ENCODE measurements at places on chromosomes 5 and 9.

- DNase-seq = no peak
Observed at GRCh38 chr9:97447001-97447400, 35.1 kb downstream of the TDRD7 start.

DNA sequence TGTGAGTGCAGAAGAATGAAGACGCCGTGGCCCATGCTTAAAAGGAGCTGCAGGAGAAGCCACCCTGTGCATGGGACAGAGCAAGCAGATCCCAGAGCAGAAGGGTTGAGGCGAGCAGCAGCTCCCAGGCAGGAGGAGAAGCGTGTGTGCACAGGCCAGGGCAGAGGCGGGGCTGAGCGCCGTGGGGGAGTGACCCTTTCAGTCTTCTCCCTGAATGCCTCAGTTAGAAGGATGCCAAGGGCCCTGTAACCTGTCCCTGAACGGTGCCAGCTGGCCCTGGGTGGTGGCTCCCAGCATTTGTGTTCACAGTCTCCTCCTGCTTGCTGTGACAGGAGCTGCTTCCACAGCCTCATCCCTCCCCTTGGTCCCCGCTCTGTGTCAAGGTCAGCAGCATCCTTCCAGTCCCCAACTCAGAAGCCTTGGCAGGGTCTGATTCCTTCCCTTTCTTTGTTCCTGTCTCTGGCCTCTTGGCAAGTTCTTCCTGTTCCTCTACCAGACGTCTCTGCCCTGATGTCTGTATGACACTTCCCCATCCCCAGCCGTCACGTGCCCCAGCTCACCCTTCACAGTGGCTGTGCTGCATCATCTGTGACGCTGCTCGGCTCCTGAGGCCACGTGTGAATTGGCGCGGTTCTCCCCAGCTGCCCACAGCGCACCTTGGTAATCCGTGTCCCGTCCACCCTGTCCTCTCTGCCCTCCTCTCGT, 5.2 kb downstream of the EXOC3 start:
- DNase-seq = no peak

DNA sequence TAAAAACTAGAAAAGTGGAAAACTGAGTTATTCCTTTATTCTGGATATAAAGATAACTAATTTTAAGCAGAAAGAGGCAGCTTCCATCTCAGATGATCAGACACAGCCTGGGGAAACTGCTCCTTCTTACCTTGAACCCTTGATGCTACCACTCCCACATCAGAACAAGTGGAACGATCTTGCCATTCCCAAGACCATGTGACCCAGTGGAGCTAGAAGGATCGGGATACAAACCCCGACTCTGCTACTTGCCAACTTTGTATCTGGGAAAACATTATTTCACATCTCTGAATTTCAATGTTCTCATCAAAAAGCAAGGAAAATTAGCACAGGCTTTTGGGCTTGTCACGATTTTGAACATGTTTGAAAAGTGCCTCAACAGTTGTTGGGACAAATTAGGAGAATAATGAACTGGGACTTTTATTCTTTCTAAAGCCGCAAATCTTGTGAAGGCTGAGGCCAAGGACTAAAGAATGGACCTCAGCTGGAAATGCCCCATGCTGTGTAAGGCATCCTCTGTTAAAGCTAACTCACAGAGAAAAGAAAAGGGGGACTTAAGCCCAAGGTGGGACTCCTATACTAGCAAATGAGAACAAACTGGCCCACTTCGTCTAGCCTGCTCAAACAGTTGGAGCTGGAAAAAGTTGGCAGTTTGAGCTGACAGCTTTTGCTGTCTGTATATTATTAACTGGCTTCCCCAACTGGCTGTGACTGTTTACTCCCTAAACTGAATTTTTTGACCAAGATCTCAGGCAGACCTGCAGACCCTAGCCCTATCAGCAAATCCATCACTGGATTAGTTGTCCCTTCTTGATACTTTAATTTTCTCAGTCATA, 552.3 kb downstream of the EFNA5 start:
- DNase-seq = no peak

DNA sequence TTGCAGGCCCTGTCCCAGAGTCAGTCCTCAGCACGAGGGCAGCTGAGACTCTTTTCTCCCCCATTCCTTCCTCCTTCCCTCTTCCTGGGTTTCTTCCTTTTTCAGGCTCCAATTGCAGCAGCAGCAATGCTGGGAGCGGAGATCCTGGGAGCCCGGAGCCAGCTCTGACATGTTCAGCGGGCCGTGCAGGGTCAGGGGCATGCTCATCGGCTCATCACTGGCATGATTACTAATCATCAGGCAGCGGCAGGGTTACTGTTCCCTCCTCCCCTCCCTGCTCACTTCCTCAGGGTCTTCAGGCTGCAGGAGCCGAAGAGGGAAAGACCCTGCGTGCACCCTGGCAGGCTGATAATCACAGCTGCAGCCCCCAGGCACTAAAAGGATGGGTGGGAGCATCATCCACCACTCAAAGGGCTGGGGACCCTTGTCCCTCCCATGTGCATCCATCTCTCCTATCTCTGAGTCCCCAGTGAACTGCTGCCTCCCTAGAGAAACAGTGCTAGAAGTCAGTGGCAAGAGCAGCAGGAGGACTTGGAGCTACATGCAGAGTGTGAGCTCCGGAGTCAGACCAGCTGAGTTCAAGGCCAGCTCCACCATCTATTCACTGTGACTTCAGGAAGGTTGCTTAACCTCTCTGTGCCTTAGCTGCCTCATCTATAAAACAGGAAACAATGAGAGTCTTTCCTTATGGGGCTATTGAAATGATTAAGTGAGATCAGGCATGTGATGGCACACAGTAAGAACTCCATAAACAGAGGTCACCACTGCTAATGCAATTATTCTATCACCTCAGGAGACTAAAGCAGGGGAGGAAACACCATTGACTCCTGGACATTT, 7.8 kb upstream of the KCNIP1 start:
- DNase-seq = no peak

DNA sequence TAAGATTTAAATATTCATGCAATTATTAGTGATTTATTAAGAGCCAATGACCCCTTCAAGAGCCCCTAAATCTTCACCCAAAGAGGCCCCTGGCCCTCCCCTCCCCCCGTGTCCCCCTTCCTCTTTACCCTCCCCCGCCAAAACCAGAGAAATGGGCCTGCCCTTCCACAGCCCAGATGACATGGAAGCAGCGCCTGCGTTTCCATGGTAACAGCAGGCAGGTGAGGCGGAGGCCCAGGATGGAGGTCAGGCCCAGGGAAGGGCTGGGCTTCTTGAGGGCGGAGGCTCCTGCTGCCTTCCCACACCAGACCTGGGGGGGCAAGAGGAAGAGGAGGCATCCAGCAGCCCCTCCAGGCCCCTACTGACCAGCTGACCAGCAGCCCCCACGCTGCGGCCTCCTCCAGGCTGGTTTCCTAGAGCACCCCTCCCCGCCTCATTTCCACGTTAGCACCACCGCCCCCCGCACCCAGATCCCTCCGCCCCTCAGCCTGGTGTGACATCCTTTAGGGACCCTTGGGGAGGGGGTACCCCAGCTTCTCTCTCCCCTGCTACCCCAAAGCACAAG, 37.4 kb downstream of the UNC5A start:
- no peak for DNase-seq

- DNase-seq = no peak
Observed at GRCh38 chr9:127777368-127777980, 992 bp downstream of the SH2D3C start.

DNA sequence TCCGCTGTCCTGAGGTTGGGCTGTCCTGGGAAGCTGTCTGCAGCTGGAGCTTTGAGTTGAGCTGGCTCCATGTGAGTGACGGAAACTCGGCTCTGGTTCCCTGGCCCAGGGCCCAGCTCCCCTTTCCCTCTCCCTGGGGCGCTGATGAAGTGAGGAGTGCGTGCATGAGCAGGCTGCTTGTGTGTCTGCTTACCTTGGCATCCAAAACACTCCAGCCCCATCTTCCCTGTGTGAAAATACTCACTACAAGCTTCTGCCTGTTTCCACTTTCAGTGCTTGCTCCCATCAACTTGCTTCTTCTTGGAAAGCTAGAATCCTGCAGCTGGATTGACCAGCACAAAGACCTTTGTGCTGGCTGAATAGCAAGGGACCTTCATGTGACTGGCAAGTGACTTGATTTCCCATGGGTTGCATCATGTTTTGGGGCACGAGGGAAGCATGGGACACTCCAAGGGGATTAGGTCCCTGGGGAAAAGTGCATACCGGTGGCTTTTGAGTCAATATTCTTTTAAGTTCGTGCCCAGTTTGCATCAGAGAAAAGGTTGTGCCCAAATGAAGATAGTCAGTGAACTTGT, 198.1 kb downstream of the GADD45G start:
- DNase-seq = peak; percentile 80

- no peak for DNase-seq
Observed at GRCh38 chr5:60916646-60917045, 28.2 kb downstream of the ERCC8 start.

GRCh38 chr9:71980266-71981190, 69.1 kb downstream of the C9orf85 start:
- no peak for DNase-seq

- no peak for DNase-seq
Observed at GRCh38 chr5:111353035-111353434, 128.9 kb downstream of the CAMK4 start.

Data from brain pericyte (primary cell).